Daoy (cell line): ENCODE measurements at places on chromosomes 11 and 22. TPM values are rescaled to one million over a fixed set of nuclear protein-coding genes. Genes with fewer than 3 reads are reported as not detected.

DNA sequence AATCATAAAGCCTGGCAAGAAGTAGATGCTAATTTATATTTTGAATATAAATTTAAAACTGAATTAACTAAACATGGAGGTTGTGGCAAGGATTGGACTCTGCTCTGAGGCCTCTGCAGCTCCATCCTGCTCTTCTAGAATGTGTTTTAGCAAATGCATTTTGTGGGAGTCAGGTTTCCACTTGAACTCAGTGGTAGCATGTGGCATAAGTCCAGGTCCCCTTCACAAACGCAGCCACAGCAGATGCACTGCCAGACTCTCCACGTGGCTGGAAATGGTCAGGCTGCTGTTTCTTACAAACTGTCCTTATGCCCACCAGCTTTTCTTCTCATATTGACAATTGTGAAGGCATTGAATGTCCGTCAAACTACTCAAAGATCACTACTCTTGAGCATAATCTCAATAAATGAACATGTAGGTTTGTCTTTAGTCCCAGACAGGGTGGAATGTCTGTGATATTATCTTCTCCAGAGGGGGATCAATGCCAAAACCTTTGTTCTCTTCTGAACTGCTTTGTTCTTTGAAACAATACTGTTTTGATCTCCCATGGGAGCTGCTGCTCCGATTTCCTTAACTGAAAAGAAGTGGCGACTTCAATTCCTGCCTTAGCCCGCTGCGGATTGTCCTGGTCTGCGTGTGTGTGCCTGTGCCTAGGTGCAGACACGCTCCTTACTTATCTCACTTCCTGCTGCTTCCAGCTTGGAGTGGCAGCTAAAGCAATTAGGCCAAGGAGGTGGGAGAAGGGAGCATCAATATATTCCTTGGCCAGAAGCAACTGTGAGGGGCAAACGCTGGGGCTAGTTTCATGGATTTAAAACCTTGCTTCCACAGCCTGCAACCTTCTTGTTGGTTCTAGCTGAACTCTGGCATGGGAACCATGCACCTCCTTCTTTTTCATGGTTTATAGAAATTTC lies 24.2 kb downstream of the EIF4G2 start:
- DNase-seq = peak; percentile 11

DNA sequence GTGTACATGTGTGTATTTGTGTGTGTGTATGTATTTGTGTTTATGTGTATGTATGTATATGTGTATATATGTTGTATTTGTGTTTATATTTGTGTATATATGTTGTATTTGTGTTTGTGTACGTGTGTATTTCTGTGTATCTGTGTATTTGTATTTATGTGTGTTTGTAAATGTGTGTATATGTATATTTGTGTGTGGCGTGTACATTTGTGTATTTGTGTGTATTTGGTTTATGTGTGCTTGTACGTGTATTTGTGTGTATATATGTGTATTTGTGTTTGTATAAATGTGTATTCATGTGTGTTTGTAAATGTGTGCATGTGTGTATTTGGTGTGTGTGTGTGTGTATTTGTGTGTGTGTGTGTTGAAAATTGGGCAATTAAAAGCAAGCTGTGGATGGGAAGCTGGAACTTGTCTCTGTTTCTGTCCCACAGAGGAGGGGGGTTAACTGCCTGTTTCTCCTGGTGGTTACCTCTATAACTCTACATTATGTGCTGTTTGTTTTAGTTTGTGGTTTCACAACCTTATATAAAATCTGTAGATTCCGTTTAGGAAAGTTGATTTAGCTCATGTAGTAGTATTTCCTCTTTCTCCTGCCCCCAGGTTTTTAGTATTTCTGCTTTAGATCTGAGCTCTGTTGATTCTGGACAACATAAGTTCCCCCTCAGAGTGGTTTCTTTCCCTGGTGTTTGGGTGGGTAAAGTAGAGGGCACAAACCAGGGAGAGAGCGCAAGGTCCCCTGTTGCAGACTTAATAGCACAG lies 28.9 kb downstream of the AP2A2 start:
- DNase-seq = no peak

DNA sequence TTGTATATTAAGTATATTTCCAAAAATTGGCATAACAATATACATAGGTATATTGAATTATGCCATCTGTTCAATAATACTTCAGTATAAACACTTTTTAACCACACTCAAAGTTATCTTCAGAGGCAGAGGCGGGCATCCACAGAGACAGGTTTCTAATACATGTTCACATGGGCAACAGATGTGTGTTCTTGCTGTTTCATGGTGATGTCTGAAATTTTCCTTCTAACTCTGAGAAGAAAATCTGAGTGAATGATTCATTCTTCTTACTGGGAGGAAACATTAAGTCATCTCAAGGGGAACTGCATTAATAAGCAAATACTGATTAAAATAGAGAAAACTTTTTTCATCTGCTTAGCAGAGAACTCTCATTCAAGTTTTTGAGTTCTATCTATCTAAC lies 1074.5 kb downstream of the LRRC4C start:
- DNase-seq = no peak

DNA sequence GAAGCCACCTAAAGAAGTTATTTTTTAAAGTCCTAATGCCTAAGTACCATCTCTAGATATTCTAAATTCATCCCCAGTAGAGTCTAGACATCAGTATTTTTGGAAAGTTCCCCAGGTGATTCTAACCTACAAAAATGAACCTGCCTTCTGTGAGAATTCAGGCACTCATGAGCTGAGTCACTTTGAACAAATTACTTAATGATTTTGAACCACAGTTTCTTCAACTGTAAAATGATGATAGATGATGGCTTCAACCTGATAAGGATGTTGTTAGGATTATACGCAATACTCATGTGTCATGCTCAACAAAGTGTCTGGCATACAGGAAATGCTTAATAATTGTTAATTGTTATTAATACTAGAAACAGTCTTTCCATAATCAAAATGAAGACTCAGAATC lies 82.8 kb upstream of the OR5AK2 start:
- no peak for DNase-seq

DTX4 gene
- total RNA-seq = not detected in 2 replicates

ZNF280B gene
- 3.1 and 3.8 TPM in 2 replicates for total RNA-seq
